Muscle of leg (tissue), 16 donors: ENCODE measurements at places on chromosomes 16 and 17. TPM values are rescaled to one million over a fixed set of nuclear protein-coding genes. Genes with fewer than 3 reads are reported as not detected.

DNA sequence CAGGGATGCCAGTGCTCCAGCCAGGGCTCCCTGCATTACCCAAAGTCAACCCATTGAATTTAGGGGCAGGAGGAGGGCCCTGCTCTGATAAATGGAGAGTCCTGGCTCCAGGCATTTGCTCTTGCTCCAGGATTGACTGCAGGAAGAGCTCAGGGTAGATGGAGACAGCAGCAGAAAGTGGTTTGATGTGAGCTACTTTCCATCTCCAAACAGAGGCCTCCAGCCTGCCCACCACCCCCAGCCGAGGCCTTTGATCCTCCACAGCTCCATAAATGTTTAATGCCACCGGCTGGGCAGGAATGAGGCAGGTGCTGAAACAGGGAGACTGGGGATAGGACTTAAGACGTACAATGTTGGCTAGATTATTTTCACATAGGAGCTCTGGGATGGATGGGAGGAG lies 4.3 kb upstream of the SEZ6 start:
- no peak for DNase-seq

DNA sequence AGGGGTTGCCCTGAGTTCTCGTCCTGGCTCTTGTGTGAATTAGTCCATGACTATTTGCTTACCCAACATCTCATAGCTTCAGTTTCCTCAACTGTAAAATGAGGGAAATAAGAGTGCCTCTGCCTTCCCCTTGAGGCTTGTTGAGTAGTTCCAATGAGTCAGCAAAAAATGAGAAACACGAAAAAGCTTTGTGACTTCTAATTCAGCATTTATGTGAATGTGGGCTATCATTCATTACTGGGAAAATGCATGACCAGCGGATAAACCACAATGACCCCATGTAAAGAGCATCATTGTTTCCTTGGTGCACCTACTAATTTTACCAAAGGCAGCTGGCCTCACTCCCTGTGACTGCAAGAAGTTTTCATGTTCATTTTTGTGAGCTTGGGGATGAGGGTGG lies 374.6 kb upstream of the HSBP1 start:
- DNase-seq = no peak

GRCh38 chr16:83109490-83110125 lies 482.8 kb downstream of the CDH13 start:
- no peak for DNase-seq

REXO5 gene
- total RNA-seq = 5.5 TPM

GRCh38 chr17:327296-327695 lies 25.3 kb downstream of the RPH3AL start:
- DNase-seq = no peak

- DNase-seq = no peak
Observed at GRCh38 chr16:55436587-55436986, 42.4 kb upstream of the MMP2 start.

DNA sequence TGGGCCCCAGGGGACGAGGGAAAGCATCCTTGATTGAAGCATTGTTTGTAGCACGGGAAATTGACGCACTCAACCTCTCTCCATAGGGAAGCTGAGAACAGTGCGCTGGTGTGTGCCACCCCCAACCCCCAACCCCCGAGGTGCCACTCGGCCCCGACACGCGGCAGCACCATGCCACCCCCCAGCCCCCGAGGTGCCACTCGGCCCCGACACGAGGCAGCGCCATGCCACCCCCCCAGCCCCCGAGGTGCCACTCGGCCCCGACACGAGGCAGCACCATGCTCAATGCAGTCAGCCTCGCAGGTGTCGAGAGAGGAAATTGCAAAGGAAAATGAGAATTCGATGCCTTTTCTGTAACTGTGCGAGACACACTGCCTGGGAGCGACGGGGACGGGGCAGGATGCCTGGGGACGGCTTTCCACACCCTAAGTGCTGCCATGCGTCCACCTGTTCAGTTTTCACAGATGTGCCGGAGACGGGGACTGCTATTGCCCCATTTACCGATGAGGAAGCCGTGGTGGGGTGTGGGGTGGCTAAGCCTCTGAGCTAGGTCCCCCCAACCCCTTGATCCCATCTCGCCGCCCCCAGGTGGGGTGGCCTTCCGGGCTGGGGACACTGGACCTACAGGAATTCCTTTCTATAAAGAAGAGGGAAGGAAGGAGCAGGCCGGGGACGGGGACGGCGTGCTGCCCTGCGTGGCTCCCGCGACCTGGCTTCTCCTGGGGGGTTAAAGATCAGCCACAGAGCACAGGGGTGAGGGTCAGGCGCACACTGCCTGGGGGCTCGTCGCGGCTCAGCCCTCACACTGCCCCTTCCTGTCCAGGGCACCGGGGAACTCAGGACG lies 9.8 kb downstream of the CBFA2T3 start:
- DNase-seq = no peak

CA5A gene
- total RNA-seq = not detected
